Retinal pigment epithelial cell (primary cell): ENCODE measurements at places on chromosomes 11 and 22.

GRCh38 chr11:18368221-18368620 lies 26.1 kb upstream of the LDHA start:
- no peak for DNase-seq

DNA sequence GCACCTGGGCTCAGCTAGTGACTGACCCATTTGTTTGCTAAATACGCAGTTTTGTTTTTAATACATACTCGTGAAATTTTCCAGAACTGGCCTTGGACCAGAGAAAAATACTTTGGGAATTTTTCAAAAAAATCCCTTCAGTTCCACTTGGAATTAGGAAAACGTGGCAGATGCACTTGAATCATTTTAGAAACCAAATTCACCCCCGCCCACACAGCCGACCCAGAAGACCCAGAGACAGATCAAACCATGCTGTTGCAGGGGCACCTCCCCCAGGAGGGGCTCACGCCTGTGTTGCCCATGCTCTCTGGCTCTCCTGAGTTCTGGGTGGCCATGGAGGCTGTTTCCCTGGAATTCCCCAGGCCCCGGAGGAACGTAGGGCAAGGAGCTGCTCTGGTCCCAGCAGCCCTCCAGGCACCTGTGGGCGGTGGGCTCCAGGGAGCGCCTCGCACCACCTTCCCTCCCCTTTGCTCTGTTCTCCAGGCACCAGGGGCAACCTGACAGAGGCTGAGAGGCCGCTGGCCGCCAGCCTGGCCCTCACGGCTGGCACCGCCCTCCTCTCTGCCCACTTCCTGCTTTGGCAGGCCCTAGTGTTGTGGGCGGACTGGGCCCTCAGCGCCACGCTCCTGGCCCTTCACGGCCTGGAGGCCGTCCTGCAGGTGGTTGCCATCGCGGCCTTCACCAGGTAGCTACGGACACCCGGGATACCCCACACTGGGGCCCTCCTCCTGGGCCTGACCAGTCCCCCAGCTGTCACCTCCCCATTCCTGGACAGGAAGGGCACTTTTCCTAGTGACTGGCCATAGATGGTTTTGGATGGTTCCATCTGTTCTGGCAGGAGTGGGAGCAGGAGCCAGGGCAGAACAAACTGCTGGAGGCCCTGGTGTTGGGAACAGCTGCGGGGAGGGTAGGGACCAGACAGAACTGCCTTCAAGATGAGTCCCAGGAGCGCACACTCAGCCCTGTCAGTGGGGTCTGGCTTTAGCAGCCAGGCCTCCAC lies 3.3 kb upstream of the EPS8L2 start:
- no peak for DNase-seq

- DNase-seq: no peak
Measured at GRCh38 chr11:2996976-2997375, 4.8 kb upstream of the NAP1L4 start.

- DNase-seq: no peak
Measured at GRCh38 chr11:34492806-34493414, 20.7 kb downstream of the ELF5 start.

DNA sequence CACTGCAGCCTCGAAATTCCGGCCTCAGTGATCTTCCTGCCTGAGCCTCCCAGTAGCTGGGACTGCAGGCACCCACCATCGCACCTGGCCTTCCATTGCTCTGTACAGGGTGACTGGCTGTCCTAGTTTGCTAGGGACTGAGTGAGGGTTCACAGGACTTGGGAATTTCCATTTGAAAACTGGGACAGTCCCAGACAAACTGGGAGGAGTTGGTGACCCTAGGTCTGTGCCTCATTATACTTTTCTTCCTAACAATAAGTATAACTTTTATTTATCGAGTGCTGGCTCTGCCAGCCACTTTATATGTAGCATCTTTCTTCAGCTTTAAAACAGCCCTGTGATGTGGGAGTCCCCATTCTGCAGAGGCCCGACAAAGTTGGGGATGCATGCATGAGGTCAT lies 25.5 kb downstream of the TCP11L1 start:
- DNase-seq: no peak

DNA sequence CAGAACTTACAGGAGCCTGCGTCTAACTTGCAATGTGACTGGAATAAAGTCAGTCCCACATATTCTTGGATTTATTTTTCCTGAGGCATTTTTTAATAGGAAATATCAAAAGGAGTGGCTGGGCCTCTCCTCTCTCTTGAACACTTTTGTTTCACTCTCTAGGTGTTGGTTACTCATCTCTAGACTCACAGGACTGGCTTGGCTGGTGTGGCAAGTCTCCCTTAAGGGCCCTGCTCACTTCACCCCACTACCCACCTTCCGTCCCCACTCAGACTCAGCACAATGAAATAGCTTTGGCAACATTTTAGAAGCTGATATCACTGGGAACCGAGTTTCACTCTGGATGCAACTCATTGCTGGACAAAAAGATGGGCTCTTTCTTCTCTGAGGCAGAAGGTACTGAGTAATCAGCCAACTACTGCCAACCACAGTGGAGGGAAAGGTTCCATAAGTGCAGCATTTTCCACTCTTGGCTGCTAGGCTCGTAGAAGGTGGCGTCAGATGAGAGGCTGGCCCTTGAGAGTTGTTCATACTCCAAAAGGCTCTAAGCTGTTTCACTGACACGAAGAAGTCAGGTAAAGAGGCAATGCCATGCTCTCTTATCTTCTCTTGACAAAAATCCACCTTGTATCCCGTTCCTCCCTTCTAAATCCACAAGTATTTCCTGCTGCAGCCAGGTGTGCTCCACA lies 390.6 kb downstream of the SOX6 start:
- DNase-seq: no peak

GRCh38 chr11:82759649-82760048 lies 26.0 kb upstream of the FAM181B start:
- no peak for DNase-seq

DNA sequence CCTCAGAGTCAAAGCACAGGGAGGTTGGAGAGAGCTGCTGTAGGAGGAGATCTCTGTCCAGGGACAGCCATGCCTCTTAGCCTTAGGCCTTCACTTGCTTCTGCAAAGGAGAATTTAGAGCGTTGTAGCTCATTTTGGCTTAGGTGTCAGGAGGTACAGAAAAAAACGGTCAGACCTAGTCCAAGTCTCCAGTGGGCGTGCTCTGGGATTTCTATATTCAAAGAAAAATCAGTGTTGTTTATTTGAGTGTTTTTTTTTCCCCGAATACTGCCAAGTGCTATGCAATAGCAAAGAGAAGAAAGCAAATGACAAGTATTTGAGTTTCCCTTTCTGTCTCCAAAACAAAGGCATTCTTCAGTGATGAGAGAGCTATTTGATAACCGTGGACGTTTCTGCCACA lies 22.7 kb upstream of the OPCML start:
- DNase-seq: no peak

GRCh38 chr11:102449651-102450570 lies 2.7 kb downstream of the TMEM123 start:
- no peak for DNase-seq

GRCh38 chr22:20180640-20181039 lies 29.8 kb upstream of the CCDC188 start:
- DNase-seq: no peak

DNA sequence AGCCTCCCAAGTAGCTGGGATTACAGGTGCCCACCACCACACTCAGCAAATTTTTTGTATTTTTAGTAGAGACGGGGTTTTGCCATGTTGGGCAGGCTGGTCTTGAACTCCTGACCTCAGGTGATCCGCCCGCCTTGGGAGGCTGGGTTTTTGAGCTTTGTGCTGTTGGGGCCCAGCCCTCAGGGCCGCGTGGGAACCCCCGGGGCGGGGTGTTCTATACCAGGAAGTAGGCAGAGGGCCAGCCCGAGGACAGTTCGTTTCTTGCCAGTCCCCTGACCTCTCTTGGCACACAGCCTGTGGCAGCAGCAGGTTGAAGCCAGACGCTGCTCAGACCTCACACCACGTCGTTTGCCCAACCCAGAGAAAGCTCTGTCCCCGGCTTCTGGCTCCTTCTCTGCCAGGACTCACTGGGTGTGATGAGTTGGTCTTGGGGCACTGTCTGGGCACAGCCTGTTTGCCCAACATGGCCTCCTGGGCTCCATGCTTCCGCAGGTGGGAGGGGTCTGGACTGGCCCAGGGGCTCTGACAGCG lies 24.9 kb upstream of the CHKA start:
- DNase-seq: no peak

DNA sequence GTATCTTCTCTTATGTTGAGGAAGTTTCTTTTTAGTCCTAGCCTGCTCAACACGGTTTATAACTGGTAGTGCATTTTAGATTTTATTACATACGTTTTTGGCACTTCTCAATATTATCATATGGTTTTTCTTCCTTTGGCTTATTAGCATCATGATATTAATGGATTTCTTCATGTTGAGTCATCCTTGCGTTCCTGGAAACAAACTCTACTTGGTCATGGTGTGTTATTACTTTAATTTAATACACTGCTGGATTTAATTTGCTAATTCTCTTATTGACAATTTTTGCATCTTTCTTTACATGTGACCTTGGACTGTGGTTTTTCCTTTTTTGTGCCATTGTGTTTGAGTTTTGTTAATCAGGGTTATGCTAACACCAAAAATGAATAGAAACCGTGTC lies 20.5 kb downstream of the IGF2 start:
- DNase-seq: no peak

- no peak for DNase-seq
Measured at GRCh38 chr11:2325123-2325522, 23.3 kb downstream of the TSPAN32 start.

GRCh38 chr11:17752144-17752543 lies 17.6 kb downstream of the KCNC1 start:
- DNase-seq: no peak

DNA sequence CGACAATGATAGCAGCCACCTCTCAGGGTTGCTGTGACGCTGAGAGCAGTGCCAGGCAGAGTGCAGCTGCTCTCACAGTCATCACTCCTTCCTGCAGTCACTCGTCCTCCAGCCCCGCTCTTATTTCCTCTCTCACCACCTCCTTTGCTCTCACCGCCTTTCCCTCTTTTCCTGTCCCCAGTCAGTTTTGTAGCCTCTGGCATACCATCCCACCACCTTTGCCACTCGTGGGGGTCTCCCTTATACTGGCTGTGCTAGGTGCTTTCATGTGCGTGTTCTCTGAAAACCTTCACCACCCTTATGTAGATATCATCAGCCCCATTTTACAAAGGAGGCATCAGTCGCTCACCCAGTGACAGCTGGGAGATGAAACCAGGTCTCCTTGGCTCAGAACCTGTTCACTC lies 19.3 kb upstream of the ST3GAL4 start:
- DNase-seq: no peak

- no peak for DNase-seq
Measured at GRCh38 chr11:68504432-68505066, 44.0 kb downstream of the PPP6R3 start.

- no peak for DNase-seq
Measured at GRCh38 chr11:14537134-14537599, 17.0 kb upstream of the PSMA1 start.

DNA sequence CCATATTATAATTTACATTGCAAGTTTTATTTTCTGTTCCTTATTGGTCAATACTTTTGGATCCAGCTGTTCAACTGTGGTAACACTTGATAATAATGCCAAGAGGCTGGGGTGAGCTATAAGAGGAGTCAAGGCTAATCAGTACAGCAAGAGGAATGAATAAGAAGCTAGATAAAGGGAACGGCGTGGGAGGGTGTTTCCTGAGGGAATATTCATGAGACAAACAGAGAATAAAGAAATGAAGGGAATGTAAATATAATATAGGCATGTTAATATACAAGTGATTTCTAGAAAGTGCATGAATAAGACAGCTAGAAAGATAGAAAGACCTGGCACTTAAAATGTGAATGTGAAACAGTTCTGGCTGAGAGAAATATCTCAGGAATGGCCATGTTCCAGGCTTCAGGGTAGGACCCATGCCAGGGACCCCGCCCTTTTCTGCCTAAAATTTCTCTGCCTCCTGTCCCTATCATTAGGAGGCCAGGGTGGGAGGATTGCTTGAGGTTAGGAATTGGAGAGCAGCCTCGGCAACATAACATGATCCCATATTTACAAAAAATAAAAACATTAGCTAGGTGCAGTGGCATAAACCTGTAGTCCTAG lies 3.9 kb downstream of the OR51B4 start:
- DNase-seq: no peak

GRCh38 chr11:40287916-40288803 lies 1171.3 kb downstream of the LRRC4C start:
- DNase-seq: no peak

DNA sequence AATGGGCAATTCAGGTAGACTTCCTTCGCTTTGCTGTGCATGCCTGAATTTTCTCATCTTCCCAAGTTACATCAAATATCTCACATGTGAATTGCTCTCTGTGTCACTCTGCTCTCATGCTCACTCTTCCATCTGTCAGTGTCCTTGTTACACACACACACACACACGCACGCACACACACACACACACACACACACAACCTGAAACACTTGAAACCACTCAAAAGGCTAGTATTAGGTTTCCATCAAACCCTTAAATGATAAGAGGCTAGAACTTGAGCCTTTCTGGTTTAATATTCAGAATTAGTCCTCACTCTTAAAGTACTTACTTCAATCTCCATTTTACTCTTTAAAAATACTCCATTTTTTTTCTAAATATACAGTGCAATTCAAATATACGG lies 282.4 kb downstream of the C11orf87 start:
- no peak for DNase-seq

DNA sequence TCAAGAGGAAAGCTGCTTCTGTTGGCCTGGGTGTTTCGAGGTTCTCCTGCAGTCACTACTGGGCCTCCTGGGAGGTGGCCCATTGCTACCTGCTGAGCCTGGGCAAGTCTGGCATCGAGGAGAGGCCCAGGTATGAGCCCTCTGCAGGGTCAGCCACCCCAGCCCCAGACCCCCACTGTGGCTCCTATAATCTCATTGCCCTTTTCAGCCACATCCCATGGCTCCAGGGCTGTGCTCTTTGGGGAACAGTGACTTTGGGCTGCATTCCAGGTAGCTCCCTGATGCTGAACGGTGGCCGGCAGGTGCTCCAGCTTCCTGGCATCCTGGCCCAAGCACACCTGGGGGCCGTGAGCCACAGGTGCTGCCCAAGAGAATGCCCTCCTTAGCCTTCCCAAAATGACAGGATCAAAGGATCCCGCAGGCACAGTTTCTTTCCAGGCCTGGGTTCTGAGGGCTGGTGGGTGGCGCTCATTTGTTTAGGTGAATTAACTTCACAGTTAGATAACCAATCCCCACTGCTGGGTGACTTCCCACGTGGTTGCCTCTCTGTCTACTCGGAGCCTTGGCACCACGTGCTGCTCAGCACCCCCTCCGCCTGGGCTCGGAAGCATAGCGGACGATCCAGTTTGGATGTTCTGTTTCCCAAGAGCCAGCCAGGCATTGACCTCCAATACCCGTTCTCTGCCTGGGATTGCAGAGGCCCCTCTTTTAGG lies 97.4 kb downstream of the BCR start:
- DNase-seq: no peak

- DNase-seq: no peak
Measured at GRCh38 chr22:32760815-32761214, 40.7 kb upstream of the TIMP3 start.

- DNase-seq: no peak
Measured at GRCh38 chr11:117807482-117808327, 10.7 kb upstream of the DSCAML1 start.
